ENCODE measurements at places on chromosomes 3 and 15.

GRCh38 chr3:48588230-48588629, 6.9 kb downstream of the COL7A1 start:
- no peak for DNase-seq

DNA sequence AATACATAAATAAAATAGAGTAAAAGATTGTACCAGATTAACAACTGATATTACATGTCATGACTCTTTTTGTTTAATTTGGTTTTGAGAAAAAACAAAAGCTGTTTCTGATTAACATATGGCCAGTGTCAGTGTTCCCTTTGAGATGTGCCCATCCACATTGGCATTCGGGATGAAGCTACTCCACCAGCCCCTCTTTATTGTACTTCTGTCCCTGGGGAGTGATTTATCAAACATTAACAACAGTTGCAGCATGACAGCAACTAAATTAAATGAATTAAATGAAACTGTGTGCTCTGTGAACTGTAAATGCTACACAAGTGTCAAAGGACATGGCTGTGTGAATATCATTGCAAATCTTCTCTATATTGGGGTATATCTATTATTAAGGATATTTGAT, 25.9 kb upstream of the MTMR10 start:
- DNase-seq = no peak

DNA sequence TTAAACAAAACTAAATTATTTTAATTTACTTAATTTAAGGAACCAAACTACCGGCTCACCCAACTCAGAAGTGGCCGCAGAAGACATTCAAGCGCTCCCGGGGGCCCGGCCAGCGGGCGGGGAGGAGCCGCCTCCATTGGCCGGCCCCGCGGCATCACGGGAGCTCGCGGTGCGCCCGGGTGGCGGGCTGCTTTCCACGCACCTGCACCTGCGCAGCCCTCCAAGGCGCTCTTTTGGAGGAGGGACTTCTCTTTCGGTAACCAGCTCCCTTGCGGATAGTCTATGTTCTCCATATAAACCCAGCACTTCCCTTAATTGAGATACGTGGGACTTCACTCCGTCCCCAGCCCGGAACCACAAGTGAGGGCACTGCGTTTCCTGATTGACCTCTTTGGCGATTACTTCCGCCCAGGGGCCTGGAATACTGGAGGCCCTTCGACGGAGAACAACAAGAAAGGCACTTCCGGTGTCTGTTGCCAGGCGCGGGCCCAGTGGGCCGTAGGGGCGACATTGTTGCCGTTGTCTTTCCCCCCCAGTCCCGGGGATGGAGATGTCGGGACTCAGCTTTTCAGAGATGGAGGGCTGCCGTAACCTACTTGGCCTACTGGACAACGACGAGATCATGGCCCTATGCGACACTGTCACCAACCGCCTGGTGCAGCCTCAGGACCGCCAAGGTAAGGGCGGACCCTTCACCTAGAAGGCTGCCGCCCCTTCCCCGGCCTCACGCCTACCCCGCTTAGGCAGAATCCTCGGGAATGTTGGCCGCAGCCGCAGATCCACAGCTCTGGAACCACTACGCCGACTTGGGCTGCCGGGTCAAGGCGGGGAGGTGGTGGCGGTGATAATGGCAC, at the start of gene C3orf38:
C3orf38 (plus strand) TSS at position 451 of the 854 bp plus-strand sequence; CDS start at position 545, 94 bp downstream.
- peak; percentile 91 for DNase-seq

DNA sequence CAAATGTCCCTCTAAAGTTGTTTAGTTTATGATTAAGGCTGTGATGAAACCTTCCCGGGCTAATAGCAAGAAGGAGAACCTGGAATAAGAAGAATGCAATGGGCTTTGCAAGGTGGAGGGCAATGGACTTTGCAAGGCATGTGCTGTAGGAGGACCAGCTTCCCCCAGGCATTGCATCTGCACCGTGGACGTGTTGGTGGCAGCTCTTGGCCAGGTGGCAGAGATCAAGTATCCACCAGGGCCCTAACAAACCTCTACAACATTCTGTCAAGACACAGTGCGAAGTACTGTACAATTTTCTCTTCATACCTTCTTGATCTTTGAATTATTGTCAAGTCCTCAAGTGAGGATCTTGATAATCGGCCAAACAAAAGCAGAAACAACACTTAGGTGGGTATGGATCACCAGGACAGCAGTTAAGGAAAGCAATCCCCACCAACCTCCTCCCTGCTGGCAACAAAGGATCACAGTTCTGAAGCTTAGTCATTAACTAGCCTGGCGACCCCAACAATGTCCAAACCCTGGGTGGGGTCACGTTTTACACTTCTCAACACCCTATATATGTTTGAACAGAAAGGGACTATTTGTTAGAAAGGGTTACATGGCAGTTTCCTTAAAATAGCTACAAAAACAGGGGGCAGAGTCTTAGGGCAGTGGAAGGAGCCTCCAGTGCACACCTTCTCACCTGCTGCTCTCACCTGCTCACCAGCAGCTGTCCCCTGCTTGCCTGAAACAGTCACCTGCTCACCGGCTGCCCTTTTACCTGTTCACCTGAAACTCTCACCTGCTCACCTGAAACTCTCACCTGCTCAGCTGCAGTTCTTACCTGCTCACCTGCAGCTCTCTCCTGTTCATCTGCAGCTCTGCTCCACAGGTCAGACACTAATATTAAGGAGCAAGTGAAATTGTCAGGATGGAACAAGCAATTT, 137.9 kb upstream of the LIPC start:
- DNase-seq = no peak

DNA sequence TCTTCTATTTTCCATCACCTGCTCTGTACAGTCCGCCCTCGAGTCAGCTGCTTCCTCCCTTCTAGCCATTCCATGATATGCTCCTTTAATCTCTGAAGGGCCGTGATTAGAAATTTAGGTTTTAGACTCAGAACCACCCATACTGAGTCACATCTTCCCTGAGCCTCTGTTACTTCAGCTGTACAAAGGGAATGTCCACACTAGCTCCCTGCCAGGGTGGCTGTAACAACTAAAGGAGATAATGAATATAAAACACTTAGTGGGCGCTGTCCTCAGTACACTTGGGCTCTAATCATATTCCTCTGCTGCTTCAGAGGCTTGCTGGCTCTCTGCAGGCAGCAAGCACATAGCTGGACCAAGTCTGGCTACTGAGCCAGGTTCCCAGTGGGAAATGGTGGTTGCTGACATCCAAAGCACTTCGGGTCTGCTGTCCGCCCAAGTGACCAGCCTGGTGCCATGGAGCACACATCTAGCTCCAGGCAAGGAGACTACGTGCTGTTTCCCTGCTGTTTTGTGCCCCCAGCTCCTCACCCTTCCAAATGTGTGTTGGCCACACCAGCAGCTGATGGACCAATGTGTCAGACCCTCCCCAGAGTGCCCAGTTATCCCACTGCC, 901 bp upstream of the CHST14 start:
- DNase-seq = no peak

GRCh38 chr3:69770976-69771634, 31.8 kb downstream of the MITF start:
- no peak for DNase-seq

Measured in GM03348 (cell line).